Cerebellar nuclear complex (tissue), 1 donor: ENCODE measurements at places on chromosomes 16 and 17.

DNA sequence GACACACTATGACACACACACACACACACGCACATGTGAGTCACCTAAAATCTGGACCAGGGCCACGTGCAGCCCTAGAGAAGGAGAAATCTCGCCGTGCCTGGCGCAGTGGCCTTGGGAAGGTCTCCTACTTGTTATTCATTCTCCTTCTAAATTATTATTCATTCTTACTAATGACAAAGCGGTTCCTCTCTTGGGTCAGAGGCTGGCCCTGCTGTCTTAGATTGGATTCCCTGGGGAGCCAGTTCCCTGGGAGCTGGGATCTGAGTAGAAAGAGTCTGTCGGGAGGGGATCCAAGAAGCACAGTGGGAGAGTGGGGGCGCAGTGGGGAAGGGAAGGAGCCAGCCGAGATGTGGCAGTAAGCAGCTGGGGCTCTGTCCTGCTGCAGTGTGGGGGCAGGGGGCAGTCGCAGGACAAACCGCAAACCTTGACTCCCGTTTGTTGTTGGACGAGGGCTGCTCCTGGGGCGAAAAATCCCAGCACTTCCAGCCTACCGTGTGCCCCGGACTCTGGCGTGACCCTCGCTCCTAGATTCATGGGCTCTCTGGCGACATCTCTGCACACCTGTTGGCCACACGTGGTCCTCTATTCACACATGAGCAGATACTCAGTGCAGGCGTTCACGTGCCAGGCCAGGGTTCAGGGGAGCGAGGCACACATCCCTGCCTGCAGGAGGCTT lies 18.7 kb upstream of the JPH3 start:
- DNase-seq = no peak

DNA sequence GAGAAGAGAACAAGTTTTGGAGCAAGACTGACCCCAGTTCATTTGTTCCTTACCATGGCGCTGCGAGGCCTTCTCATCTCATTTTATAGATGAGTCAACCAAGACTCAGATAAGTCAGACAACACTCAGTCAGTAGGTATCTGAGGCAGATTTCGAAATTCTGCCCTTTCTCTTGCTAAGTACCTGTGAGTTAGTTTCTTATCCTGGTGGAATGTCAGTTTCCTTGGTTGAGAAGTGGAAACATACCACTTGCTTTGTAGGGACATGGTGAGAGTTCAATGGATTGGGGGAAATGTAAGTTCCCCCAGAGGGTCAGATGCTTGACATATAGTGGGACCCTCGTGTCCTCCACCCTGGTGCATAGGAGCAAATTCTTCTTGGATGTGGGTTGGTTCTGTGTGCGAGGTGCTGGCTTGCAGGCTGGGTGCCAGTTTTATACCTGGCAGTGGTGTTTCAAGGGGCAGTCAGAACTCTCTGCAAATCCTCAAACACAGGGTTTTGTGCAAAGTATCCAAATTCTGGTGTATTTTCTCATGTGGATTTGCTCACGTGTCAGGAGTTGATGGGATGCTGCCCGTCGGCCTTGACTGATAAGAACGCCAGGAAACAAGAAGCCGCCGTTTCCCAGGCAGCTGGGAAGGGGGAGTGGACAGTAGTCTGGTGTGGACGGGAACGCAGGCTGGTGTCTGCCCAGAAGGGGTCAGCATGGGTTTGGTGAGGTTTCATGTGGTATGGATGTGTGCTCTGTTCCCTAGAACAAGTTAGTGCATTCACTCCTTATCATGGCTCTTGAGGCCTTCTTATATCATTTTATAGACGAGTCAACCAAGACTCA lies 61.1 kb upstream of the CIBAR2 start:
- no peak for DNase-seq

GRCh38 chr17:54784305-54784704 lies 116.3 kb upstream of the TOM1L1 start:
- DNase-seq = no peak

DNA sequence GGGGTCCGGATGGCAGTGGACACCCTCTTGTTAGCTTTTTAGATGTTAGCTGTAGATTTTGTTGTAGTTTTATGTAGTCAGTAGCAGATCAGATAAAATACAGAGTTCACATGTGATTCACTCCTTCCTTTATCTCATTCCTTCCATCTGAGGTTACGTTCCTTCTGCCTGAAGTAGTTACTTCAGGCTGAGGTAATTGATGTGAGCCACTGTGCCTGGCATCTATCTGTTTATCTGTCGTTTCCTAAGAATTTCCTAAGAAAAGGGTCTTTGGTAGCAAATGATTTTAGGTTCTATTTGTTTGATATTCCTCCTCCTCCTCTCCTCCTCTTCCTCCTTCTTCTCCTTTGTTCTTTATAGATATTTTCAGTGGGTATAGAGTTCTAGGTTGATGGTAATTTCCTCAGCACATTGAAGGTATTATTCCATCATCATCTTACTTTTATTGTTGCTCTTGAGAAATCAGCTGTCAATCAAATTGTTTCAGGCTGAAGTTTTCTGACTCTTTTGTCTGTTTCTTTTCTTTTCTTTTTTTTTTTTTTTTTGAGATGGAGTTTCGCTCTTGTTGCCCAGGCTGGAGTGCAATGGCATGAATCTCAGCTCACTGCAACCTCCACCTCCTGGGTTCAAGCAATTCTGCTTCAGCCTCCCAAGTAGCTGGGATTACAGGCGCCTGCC lies 29.6 kb upstream of the FBXO47 start:
- no peak for DNase-seq

- no peak for DNase-seq
Measured at GRCh38 chr16:78200623-78201096, 101.2 kb downstream of the WWOX start.

DNA sequence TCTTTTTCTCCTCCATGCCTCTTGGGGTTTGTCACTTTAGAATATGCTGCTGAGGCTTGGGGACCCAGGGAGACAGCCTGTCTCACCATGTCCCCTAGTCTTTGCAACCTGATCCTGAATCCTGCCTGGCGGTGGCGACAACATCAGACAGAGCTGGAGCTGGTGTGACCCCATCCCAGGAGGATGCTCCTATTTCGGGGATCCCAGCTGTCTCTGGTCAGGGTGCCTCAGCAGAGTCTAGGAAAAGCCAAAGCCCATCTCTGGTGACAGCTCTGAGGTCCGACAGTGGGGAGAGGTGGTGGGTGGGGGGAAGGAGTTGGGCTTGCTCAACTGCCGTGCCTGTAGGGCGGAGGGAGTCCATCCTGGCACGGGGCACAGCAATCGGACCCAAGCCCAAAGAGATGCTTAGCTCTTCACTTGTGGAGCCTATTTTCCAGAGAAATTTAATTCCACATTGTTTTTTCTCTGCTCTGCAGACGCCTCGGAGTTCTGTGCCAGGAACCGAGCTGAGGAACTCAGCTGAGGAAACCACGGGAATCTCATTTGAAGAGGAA lies 10.3 kb upstream of the TNS4 start:
- no peak for DNase-seq

DNA sequence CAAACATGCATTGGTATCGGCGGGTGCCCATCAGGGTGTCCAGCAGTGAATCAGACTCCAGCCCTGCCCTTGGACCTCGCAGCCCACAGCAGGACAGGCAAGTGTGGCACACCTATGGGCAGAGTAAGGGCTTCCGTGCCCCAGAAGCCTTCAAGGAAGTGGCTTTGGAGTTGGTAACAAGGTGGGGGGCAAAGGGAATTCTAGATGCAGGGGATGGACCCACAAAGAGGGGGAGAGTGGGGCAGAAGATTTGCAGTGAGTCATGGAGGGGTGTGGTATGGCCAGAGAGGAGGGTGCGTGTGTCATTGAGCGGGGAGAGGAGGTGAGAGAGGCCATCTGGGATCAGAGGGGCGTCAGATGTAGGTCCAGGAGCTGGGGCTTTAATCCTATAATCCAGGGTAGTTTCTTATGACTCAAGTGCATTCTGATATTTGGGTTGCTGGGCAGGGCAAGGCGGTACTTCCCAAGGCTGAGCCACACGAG lies 8.5 kb upstream of the SPNS2 start:
- no peak for DNase-seq

GRCh38 chr17:64736804-64737492 lies 74.8 kb upstream of the SMURF2 start:
- no peak for DNase-seq

DNA sequence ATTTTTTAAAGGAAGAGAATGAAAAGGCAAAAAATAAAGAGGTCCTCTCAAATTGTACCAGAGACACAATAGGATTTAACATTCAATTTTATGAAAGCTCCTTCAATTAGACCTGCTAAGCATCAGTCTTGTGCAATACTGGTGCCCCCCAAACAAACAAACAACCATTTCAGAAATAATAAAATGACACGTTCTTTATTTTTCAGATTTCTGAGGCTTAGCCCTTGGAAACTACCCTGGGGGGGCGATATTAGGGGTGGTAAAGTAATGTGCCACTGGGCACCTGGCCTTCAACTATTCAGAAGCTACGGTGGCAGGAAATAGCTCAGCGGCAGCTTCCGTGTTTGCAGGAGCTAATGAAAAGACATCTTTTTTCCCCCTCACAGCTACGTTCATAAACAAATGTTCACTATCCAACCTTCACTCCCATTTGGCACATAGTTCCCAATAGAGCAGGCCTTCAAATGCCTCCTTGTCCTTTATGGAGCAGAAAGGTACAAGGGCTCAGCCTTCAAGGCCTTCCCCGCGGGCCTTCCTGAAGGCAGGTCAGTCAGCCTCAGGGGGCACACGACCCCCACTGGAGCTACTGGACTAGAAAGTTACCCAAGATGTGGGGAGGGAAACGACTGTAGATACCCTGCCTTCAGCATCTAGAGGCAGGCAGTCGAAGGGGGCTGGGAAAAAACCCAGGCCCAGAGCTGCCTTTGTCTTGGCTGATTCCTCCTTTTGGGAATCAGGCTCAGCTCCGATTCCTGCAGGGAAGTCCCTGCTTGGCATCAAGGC lies 44.1 kb downstream of the TBX4 start:
- DNase-seq = no peak

GRCh38 chr16:4313563-4314531 lies 2.0 kb upstream of the GLIS2 start:
- DNase-seq = no peak

- DNase-seq = no peak
Measured at GRCh38 chr16:12089492-12090150, 113.1 kb downstream of the SNX29 start.

DNA sequence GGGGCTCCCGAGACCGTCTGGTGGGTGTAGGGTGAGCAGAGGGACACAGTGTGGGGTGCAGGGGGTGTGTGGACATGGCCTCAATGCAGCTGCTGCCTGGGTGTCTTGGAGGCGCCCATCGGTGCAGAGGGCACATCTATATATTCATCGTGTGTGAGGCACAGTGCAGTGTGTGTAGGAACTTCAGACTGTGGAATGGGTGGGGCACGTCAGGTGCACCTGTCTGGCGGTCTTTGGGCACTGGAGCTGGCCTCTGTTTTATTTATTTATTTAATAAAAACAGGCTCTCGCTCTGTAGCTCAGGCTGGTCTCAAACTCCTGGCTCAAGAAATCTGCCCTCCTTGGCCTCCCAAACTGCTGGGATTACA lies 16.8 kb downstream of the LASP1 start:
- DNase-seq = no peak

GRCh38 chr17:13503526-13503925 lies 98.2 kb downstream of the HS3ST3A1 start:
- DNase-seq = no peak

DNA sequence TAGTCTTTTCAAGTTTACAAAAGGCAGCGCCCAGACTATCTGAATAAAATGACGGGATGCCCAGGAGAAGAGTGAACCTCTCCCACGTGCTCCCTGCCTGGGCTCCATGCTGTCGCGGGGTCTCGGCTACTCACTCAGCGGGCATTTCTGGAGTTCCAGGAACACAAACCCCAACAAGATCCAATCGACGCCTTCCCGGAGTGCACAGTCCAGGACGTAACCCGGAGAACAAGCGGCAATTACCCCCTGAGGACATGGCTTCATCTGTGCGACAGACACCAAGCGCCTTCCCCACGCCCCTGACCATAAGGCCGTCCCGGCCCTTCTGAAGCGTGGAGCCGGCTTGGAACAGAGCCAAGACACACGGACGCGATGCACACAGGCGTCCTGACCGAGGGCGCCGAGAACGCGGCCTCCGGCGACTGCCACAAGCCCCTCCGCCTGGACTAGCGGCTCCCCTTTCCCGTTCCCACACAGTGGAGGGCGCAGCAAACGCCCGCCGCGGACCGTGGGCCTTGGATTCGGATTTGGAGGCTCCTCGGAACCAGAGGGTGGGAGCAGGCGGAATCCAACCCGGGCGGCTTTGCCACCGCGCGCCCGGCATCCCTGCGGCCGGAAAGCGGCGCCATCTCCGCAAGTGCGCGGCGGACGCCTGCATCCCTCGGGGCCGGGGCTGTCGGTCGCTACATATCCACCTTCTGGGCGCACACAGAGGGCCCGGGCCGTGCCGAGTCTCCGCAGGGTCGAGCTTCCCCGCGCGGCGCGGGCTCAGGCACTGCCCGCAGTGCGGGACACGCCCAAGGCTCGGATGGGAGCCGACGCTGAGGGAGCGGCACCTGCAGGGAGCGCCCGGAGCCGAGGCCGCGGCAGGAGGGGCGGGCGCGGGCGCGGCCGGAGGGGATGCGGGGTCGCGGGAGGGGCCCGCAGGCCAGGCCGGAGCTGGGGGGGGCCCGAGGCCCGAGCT lies 725 bp downstream of the ABCA3 start:
- no peak for DNase-seq

- DNase-seq = no peak
Measured at GRCh38 chr16:8905168-8905762, 23.1 kb downstream of the LITAFD start.

DNA sequence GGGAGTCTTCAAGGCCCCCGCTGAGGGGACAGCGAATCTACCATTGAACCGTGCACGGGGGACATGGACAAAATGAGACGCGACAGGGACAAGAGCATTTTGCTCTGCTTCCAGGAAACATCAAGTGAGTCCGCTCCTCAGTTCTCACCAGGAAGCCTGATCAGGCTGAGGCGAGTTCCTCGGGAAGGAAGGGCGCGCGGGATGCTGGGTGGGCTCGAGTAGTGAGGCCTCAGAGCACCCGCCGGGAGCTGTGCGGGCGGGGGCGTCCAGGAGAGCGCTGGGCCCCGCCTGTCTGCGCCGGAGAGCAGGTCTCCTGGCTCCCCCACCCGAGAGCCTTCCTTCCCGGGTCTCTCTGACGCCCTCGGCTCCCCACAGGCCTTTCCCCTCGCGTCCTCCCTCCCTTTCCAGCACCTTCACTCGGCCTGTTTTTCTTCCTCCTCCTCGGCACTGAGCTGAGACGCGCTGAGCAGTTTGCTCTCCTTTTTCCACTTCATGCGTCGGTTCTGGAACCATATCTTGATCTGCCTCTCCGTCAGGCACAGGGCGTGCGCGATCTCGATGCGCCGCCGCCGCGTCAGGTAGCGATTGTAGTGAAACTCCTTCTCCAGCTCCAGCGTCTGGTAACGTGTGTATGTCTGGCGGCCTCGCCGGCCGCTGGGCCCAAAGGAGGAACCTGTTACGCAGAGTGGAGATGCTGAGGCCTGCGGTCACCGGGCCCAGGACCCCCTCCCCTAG lies 2.6 kb upstream of the HOXB5 start:
- DNase-seq = no peak

DNA sequence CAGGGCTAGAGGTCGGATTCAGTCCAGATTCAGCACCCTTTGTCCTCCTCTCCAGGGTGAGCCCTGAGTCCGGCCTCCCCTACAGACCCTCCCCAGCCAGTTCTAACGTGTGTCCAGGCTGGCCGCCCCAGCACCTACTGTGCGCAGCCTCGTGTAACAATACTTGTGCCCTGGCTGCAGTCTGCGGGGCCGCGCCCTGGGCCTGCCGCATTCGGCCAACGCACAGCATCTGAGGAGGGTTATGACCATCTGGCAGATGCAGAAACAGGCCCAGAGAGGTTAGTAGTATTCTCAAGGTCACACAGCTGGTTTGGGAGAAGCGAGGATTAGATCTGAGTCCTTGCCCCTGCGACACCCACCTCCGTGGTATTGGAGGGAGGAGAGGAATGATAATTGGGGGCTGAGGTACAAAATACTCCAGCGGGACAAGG lies 968 bp downstream of the RIPOR1 start:
- no peak for DNase-seq

GRCh38 chr17:56949595-56949994 lies 11.3 kb downstream of the COIL start:
- no peak for DNase-seq
